ENCODE measurements at places on chromosomes 1 and 21.

GRCh38 chr1:62823556-62823955 lies 39.6 kb downstream of the ATG4C start:
- DNase-seq: no peak

DNA sequence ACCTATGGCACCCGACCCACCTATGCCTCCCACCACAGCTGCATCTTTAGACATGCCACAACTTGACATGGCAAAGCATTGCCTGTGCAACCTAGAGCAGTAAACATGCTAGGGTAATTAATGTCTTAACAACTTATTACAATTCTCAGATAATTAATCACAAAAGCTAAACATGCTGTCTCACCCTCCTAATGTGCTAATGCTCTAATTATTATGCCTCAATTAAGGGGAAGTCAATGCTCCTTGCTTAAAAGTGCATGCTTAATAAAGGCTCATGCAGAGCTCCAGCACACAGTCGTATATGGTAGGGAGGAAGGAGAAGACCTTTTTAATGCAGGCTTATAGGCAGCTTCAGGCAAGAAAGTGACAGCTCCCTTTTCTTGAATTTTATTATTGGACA lies 396.0 kb downstream of the SEC16B start:
- DNase-seq: no peak

DNA sequence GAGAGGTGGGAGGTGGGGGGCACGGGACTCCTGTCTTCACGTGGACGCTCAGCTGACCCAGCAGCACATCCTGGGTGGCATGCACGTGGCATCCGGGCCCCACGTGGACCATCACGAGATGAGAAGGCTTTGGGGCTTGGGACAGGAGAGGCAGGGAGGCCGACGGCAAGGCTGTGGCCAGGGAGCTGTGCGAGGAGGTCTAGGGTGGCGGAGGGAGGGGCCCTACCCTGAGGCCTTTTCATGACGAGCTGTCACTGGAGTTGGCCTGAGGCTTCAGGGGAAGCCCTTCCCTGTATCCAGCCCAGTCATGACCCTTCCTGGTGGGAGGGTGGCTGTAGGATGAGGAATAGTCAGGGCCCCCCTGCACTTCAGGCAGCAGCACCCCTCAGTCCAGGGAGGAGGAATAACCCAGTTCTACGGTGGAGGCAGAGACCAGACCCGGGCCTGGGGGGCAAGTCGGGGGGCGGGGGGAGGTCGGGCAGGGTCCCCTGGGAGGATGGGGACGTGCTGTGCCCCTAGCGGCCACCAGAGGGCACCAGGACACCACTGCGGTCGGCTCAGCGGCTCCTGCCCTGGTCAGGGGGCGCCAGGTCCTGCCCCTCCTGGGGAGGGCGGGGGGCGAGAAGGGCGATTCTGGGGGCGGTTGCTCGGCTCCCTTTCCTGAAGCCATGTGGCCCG lies 2.0 kb upstream of the PERM1 start:
- peak; percentile 73 for DNase-seq

DNA sequence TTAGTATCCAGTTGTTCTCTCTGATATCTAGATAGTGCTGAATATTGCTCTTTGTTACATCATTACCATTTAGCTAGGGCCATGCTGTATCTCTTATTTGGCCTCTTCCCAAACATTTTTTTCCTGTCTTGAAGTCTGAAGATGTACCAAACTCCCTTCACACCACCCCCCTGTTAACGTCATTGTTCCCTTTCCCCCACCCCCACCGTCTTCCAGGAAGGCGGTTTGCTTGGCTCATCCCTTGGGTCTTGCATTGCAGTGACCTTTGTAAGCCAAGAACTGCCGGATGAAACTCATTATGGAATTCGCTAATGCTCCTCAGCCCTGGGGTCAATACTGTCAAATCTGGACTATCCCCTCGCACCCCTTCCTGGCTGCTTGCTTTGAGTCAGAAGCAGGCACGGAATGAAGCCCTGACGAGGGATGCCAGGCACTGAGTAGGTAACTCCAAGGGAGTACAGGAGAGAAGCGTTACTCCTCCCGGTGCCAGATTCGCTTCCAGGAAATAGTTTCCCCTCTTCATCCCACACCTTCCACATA lies 283.1 kb downstream of the TM2D1 start:
- DNase-seq: no peak

- no peak for DNase-seq
Observed at GRCh38 chr1:151680826-151681225, 35.8 kb downstream of the CELF3 start.
